Activated naive CD4-positive, alpha-beta T cell treated with Interleukin-2 at 50 U/mL for 16 hours (primary cell): ENCODE measurements at places on chromosomes 13 and 19.
A peak's percentile ranks its signal among the peaks of the same experiment; 100 is the strongest.

GRCh38 chr19:2061495-2062388 lies 10.7 kb upstream of the MKNK2 start:
- peak; percentile 99 for DNase-seq

DNA sequence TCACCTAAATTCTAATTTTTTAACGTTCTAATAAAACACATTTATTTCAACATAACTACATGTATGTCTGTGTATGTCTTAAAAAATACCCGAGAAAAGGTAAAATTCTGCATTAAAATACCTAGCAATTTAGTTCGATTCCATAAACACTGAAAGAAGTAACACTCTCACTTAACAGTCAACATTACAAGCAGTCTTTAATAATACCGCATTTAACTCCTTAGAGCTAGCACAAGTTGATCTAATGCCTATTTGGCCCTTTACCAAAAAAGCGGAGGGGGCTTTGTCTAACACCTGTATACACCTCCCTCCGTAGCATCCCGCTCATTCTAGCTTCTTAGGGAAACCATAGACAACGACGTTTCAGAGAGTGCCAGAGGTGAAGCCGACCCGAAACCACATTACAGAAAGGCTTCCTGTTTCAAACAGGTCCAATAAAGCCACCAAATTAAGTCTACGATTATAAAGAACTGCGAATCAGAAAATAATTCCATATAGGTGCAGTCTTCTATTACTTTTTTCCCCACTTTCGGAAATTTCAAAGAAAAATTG lies 1.2 kb downstream of the SPART start:
- DNase-seq: no peak

DNA sequence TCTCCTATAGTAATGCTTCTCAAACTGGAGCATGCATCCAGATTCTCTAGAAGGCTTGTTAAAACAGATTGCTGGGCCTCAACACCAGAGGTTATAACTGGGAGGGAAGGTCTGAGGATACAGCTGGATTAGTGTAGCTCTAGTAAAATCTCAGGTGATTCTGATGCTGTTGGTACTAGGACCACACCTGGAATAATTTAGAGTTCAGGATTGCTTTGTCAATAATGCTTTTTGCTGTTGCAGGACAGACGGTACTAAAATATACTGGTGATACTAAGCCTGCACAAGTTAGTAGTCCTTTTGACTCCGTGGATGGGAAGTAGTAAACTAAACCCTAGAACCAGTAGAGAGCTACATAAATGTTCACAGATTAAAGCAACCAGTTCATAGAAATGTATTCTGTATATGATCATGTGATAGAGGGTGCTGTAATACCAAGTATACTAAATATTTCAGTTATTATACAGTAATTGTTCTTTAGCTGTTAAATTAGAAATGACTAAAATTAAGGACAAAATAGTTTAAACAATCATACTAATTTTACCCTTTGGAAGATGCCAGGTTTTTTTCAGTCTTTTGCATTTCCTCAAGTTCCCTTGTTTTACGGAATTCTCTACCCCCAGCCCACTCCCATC lies 258.2 kb upstream of the STARD13 start:
- DNase-seq: no peak

DNA sequence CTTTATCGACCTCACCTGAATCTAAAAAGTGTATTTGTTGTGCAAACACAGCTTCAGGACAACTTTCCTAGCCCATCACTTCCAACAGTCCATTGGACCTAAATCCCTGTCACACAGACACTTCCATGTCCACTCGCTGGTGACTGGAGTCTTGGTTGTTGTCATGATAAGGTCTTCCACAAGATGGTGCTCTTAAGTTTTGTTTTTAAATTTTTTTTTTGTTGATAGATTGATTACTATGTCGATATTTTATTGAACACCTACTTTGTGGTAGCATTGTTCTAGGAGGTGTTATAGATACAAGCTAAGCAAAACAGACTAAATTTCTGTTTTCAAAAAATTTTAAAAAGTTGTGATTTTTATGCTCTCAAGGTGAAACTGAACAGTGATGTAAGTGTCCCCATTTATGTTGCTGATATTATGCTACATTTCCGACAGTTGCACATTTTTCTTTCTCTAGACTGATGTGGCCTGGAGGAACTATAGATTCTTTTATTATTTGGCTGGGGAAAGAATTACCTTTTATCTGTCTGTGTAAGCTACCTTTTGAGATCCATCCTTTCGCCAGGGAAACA lies 8.1 kb upstream of the ERICH6B start:
- no peak for DNase-seq

DNA sequence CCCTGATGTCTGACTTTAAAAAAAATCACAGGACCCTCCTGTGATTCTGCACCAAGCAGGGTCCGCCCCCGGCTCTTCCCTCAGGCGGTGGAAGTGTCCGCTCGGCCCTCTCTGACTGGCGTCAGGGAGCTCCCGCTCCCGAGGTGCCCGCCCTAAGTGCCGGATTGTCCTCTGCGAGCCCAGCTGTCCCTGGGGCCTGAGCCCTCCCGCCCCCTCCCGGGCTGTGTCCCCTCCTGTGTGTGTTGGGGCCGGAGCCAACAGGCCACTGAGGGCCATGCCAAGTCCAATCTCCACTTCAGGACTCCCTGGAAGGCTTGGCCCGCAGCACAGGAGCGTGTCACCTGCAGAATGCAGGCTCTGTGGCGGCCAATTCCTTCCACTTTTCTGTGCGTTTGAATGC lies 25.4 kb downstream of the MAP2K2 start:
- DNase-seq: no peak

DNA sequence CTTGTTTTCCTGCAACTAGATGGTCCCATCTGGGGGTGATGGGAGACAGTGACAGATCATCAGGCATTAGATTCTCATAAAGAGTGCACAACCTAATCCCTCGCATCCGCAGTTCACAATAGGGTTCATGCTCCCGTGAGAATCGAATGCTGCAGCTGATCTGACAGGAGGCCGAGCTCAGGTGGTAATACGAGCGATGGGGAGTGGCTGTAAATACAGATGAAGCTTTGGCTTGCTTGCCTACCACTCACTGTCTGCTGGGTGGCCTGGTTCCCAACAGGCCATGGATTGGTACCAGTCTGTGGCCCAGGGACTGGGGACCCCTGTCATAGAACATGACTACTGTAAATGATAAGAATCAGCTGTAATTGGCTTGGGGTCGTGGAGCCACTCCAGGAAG lies 28.0 kb downstream of the WDR88 start:
- no peak for DNase-seq

DNA sequence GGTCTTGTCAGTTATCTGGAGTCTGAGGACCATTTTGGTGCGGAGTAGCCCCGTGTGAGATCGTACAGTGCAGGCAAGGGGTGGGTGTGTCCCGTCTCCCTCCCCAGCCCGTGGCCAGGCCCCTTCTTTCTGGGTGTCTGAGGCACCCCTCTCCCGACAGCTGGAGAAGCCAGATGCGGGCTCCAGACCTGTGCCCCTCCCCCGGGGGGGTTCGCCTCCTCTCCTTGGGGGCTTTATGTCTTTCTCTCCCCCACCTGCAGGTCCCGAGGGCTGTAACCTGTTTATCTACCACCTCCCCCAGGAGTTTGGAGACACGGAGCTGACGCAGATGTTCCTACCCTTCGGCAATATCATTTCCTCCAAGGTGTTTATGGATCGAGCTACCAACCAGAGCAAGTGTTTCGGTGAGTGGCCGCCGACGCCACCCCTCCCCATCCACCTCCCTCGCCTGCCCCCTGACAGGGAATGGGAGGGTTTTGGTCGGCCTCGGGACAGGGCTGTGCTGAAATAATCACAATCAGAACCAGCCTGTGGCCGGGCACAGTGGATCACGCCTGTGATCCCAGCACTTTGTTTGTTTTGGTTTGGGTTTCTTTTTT lies 65.6 kb downstream of the CELF5 start:
- DNase-seq: no peak

- DNase-seq: no peak
Measured at GRCh38 chr13:40452038-40452666, 214.3 kb downstream of the FOXO1 start.

GRCh38 chr13:37365496-37365895 lies 233.1 kb downstream of the POSTN start:
- no peak for DNase-seq

- DNase-seq: no peak
Measured at GRCh38 chr13:44455769-44456168, 82.1 kb downstream of the SERP2 start.

DNA sequence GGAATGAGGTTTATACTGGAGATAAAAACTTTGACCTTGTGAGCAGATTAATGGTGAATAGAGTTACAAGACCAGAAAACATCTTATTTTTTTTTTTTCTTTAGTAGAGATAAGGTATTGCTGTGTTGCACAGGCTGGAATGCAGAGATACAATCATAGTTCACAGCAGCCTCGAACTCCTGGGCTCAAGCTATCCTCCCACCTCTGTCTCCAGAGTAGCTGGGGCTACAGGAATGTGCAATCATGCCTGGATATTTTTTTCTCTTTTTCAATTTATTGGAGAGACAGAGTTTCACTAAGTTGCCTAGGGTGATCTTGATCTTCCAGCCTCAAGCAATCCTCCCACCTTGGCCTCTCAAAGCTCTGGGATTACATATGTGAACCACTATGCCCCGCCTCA lies 2139.1 kb downstream of the PCDH9 start:
- DNase-seq: no peak

DNA sequence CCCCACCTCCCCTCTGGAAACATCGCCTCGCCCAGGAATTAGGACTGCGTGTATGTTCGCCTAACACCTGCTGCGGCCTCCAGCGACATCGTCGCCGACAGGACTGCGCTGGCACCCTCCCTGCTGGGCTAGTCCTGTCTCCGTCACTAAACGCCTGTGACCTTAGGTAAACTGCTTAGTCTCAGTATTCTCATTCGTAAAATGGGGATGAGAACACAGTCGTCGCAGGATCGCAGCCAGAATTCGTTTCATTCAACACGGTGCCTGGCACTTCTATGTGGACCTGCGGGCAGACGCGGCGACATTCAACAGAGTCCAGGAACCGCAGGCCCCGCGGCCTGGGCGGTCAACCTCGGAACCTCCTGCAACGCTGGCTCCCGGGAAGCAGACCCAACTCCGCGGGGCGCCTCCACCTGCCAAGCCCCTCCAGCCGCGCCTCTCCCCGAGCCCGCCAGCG lies 485 bp downstream of the CRYL1 start:
- DNase-seq: peak; percentile 17

- peak; percentile 63 for DNase-seq
Measured at GRCh38 chr13:98509271-98510155, 67.4 kb downstream of the STK24 start.

GRCh38 chr19:2449019-2449418 lies 7.7 kb downstream of the LMNB2 start:
- DNase-seq: no peak

- DNase-seq: no peak
Measured at GRCh38 chr13:50162001-50162400, 146.8 kb downstream of the KCNRG start.

DNA sequence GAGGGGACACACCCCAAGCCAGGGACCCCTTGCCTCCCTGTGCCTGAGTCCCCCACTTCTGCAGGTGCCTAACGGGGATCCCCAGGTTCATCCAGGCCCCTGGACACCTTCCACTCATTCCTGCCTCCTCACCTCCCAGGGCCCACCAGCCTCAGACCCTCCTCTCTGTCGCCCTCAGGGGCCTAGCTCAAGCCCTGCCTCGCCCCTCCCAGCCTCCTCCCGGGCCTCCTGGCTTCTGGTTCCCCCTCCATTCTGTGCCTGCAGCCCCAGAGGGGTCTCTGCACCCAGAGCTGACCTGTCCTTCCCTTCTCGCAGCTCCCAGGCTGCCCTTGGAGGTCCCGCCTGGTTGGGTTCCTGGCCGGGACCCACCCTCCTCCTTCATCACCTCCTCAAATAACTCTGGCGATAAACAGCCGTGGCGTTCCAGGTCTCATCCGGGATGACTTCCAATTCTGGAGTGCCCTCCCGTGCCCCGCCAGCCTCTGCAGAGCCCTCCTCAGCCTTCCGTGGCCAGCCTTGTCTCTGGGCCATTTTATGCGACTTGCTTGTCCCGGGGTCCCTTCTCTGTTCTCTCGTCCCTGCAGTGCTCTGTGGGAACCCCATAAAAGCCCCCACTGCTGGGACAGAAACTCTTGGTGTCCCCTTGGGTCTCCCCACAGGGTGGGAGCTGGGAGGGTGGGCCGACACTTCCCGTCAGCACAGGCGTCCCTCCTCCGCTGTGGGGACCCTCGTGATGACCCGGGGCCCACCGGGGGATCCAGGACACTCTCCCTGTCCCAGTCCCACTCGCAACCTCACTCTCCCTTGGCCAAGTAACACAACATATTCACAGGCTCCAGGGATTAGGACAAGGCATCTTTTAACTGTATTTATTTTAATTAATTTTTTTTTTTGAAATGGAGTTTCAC lies 9.2 kb downstream of the JOSD2 start:
- no peak for DNase-seq

- DNase-seq: no peak
Measured at GRCh38 chr13:87779426-87779825, 108.3 kb downstream of the SLITRK5 start.

- DNase-seq: no peak
Measured at GRCh38 chr13:21089830-21090229, 28.4 kb upstream of the LATS2 start.

DNA sequence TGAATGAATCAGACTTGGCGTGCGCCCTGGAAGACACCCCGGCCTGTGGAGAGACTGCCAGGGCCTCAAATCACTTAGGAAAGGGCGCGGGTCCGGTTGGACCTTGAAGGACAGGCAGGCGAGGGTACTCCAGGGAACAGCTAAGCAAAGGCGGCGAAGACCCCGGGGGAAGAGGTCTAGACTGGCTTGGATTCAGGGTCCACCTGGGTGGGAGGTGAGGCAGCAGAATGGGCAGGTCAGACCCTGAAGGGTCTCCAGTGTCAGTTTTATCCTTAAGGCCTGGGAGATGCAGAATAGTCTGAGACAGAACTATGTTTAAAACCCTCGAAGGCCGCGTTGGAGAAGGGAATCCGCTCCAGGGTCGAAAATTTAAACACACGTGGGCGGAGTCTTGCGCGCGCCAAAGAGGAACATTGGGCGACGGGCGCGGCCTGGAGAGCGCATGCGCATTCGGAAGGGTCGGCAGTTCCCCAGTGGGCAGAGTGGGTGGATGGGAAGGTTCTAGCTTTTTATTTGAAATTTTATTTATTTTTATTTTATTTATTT lies 567 bp upstream of the SMG9 start:
- DNase-seq: peak; percentile 79

- no peak for DNase-seq
Measured at GRCh38 chr19:51548891-51549305, 17.4 kb upstream of the SIGLEC6 start.

GRCh38 chr13:41232578-41233480 lies 30.5 kb downstream of the MTRF1 start:
- DNase-seq: no peak

DNA sequence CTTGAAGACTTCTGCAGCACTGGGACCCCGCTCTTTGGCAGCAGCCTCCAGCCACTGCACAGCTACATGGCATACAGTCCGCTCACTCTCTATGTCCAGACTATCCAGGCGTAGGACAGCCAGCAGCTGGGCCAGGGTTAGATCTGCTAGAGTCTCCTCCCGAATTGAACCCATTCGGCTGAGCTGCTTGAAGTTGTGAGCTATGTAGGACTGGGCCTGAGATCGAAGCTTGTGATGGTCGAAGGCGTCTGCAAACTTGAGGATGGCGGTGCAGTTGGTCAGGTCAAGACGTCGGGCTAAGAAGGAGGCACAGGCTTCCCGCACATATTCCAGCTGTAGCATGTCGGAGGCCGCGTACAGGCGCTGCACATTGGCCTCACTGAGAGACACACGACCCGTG lies 900 bp downstream of the KBTBD7 start:
- no peak for DNase-seq

- DNase-seq: no peak
Measured at GRCh38 chr19:46384396-46384795, 29.0 kb downstream of the CCDC8 start.
